ENCODE measurements at places on chromosomes 5 and 9.

DNA sequence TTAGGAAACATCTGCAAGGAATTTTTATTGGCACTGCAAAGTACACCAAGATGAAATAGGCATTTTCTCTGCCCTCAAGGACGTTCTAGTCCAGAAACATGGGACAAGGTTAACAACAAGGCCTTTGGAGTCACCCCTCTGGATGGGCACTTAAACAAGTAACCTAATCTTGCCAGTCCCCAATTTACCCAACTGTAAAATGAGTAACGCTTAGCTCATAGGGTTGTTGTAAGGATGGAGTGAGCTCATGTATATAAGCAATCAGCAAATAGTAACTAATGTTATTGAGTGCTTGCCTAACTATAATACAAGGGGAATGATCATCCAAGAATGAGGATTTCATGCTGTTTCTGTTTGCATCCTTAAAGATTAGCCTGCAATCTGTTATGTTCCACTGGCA, 189.3 kb downstream of the PAPPA start:
- DNase-seq, result no peak

- DNase-seq, result no peak
Measured at GRCh38 chr5:163908253-163908652, 402.8 kb downstream of the MAT2B start.

DNA sequence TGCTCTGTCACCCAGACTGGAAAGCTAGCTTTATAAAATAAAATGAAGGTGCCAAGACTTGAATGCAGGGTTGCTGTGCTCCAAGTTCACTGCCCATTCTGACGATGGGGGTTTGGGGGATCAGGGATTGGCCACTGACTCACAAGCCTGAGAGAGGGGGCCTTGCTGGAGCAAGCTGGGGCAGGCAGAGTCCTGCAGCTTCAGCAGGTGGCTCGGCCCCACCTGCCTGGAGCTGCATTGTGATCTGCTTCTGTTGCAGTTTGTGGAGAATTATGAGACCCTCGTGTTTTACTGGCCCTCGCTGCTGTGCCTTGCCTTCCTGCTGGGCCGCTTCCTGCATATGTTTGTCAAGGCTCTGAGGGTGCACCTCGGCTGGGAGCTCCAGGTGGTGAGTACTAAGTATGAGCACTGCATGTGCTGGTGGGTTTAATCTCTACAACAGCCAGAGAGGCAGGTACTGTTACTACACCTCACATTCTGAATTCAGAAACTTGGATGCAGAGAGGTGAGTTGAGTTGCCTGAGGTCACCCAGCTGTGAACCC, 31.1 kb upstream of the CCDC180 start:
- DNase-seq, result no peak

- DNase-seq, result no peak
Measured at GRCh38 chr5:98454407-98454806, 319.1 kb upstream of the RGMB start.

GRCh38 chr5:73823508-73823925, 197.5 kb downstream of the ARHGEF28 start:
- no peak for DNase-seq

DNA sequence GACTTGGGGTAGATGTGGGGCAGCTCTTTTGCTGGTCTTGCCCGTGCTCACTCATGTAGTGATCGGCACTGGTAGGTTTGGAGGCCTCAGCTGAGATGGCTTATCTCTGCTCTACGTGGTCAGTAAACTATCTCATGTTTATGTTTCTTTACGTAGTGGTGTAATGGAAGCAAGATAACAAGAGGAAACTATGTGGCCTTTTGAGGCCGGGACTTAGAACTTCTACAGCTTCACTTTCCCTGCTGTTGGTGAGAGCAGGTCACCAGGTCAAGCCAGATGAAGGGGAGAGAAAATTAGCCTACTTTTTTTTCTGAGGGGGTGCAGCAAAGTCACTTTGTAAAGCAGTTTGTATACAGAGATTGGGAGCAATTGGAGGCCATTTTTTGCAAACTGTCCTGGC, 8.5 kb downstream of the FOCAD start:
- peak; percentile 38 for DNase-seq

DNA sequence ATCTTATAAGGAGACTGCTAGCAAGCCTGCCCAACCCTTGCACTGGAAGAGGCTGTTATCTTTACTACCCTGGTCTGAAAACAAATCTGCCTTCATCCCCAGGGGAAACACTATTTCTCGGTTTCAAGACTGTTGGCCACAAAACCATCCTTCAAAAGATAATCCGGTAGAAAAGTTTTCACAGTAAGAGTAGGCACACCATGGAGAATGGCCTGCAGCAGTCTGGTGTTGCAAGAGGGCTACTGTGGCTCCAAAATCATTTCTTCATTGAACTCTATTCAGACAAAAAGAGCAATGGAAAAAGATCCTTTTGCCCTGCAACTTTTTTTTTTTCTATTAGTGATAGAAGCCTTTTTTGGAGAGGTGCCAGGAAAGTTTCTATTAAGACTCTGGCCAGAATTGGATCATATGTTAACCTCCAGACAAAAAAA, 163.9 kb downstream of the ARHGEF28 start:
- DNase-seq, result no peak

GRCh38 chr9:69549310-69550202, 122.6 kb downstream of the APBA1 start:
- peak; percentile 32 for DNase-seq

- DNase-seq, result no peak
Measured at GRCh38 chr5:117103703-117104102, 529.1 kb upstream of the SEMA6A start.

- no peak for DNase-seq
Measured at GRCh38 chr5:171639966-171640365, 145.7 kb upstream of the SMIM23 start.

GRCh38 chr5:134249469-134250379, 23.9 kb upstream of the PPP2CA start:
- peak; percentile 57 for DNase-seq

DNA sequence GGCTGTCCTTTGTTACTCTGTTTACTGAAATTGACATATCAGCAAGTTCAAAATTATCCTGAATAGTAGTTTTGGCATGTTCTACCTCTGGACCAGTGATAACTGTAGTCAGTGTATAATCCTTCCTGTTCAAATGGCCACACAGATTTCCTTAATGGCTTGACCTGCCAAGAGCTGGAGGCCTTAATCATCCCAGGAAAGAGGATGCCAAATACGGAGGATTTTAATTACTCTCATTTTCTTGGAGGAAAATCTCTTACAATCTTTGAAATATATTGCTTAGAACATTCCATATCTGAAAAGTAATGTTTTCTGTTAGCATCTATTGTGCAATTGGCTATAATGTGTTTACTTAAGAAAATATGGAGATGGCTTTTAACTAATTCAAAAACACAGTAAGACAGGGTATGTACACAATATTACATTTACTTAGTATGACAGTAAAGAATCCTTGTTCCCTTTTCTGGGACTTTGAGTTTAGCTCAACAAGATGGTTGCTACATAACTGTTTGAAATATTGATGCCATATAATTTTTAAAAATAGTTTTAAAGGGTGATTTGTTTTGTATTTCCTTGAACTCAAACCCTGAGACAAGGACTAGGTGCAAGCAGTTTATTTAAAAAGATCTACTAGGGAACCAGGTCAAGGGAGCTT, 68.9 kb upstream of the SELENOP start:
- no peak for DNase-seq

DNA sequence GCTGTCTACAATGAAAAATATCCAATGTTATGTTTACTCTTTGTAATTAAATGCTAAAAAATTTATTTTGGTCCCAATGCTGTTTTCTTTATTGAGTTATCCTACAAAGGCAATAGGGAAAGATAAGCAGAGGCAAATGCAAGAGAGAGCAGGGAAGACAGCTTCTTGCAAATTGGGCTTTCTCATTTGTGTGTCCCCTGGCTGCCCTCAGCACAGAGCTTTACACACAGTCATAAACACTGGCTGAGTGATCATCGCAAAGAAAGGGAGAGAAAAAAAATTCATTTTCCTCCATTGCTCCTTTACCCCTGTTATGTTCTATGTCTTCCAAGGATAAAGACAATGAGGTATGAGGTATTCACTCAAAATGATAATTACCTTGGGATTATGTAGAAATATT, 2.3 kb upstream of the TSSK1B start:
- no peak for DNase-seq

DNA sequence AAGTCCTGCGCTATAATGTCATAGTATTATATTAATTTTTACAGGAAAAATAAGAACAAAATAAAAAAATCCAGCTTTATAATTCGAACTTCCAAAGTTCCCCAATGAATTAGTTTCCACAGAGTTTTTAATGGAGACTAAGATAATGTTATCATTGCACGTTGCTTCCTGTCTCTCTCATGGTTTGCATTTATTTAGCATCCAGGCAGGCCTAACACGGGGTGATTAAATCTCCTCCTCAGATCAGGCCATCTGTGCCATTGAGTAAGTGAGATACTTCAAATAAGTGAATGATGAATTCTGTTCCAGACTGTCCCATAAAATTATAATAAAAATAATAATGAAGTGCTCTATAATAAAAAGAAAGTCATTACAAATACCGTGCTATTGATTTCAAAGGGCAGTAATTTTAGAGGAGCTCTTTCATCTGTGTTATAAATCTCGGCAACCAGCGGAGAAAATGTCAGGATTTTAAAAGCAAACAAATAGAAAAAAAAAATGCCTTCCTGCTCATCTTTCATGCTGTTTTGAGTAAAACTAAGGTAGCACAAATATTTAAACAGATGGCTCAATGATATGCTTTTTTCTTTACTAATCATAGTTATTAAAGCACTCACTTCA, 570.6 kb upstream of the ZNF608 start:
- no peak for DNase-seq

GRCh38 chr5:60371065-60371464, 328.9 kb downstream of the DEPDC1B start:
- DNase-seq, result no peak

DNA sequence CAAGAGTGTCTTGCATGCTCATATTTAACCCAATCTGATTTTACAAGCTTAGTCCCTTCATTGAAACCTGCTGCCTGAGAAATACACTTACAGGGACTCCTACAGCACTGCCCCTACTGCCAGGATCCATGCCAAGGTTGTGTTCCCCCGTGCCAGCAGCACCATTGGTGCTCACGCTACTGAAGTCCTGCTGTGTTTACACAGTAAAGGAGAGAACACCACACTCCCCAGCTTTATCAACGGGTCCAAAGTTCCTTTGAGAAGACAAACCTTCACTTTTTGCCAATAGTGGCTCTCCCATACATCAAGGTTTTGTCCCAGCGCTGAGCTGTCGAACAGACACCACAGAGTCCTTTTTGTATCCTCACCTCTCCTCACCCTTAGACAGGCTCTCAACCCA, 155.1 kb upstream of the WWC1 start:
- DNase-seq, result no peak

DNA sequence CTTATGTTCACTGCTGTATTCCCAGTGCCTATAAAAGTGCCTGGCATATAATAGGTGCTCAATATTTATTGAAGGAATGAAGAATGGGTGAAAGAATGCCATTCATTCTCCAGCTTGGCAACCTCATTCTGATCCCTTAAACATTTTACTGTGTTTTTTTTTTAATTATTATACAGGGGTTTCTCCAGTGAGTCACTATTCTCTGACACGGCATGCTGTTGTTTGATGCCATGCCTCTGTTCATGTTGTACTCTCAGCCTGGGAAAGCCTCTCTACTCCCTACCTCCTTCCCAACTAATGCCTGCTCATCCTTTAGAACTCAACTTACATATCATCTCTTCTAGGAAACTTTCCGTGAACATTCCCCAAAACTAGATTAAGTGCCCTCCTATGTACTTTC, 70.2 kb upstream of the PHF24 start:
- no peak for DNase-seq

DNA sequence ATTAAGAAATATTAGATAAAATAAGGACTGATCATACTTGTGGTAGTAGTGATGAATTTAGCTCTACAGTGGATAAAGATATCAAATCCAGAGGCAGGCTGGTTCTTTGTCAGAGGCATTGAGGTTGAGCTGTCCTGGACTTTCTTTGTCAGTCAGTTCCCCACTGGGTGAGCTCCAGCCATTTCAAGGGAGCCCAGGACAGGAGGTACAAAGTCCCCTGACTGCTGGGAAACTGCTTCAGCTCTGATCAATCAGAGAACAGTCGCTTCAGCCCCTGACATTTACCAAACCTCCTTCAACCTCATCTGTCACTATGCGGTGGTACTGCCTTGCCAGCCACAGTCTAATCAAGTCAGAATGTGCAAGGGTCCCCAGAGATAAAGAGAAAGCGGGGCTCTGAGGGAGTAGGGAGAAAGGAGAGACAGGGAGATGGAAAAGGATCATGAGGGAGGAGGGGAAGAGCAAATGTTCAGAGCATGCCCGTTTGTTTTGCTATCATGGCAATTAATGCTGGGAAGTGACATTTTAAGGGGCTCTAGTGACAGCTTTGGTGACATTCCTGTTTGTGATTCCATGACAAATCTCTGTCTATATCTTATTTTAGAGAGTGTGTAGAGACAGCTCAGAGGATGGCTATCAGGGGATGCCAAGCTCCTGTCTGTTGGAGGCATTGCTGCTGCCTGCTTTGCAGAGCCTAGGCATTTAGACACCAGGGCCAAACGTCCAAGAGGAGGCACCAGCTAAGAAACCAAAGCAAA, 223.2 kb downstream of the ASTN2 start:
- DNase-seq, result no peak

GRCh38 chr9:70835323-70835722, 286.1 kb downstream of the TRPM3 start:
- DNase-seq, result no peak

- DNase-seq, result peak; percentile 72
Measured at GRCh38 chr5:141657937-141658545, 6.8 kb upstream of the FCHSD1 start.

- DNase-seq, result no peak
Measured at GRCh38 chr9:119060629-119061385, 308.4 kb downstream of the BRINP1 start.

DNA sequence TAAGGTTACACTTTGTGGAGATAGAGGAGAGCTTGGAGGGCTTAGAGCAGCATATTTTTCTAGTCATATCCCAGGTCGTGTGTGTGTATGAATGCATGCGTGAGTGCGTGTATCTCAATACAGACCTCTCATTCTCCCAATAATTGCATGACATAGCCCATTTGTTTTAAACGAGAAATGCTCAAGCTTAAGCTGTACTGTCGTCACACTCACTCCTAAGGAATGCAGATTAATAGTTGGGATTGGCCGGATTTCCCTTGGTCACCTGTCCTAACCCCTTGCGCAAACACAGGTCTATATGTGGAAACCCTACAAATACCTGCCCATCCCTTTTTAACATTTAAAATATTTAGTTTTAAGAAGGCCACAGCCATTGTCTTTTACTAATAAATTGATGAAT, 165.8 kb downstream of the SEMA5A start:
- no peak for DNase-seq

DNA sequence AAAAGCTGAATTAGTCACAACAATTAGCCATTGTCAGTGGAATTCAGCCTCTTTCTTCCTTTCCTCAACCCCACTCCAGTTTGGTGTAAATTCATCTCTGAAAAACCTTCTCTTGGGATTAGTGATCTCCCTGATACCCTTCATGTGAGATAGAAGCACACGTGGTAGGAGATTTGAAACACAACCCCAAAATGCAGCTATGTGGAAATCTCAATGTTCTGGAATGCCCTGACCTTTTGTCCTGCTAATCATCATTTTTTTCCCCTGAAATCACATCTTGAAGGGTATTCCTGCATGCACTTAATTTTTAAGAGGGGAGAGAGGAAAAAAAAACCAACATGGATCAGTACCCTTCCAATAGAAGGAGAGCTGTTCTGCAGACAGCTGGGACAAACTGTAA, 612.6 kb downstream of the EBF1 start:
- no peak for DNase-seq
